AG20443 (cell line): ENCODE measurements at places on chromosomes 6 and 20.
A peak's percentile ranks its signal among the peaks of the same experiment; 100 is the strongest.

GRCh38 chr20:17584689-17585088 is 14.8 kb downstream of the DSTN start:
- DNase-seq: no peak

GRCh38 chr6:125869427-125869826 is 78.7 kb downstream of the NCOA7 start:
- no peak for DNase-seq

DNA sequence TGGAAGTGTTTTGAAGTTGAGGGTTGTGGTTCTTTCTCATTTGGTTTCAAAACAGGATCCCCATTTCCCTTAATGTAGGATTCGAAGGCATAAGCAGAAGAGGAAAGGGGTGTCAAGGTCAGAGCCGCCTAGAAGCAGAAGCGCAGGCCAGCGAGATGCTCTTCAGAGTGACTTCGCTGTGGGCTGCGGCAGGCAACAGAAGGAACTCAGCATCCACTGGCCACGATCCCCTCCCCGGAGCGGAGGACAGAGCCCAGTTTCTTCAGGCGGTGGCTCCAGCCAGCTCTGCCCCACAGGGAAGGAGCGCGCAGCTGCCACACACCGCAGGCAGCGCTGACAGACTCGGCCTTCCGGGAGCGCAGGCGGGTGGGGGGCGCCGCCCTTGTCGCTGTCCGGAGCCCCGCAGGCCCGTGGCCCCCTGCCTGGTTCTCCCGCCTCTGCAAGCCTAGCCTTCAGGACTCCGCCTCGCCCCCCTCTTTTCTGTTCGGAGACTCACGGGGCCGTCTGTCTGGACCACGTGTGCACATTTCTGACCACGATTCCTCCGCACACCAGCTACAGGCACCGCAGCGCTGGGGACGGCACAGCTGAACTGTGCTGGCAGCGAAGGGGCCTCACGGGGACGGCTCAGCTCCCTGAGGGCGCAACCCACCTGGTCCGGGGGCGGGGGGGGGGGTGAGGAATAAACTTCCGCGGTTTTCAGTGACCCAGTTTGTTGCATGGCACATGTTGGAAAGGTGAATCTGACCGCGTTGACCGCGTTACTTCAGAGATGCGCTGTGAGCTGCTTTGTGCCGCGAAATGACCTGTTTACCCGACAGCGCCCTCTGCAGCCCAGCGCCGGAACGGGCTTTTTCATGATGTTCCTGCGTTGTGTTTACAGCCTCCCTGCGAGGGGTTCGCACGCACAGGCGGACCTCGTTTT is 26.1 kb downstream of the TTLL2 start:
- peak; percentile 40 for DNase-seq

DNA sequence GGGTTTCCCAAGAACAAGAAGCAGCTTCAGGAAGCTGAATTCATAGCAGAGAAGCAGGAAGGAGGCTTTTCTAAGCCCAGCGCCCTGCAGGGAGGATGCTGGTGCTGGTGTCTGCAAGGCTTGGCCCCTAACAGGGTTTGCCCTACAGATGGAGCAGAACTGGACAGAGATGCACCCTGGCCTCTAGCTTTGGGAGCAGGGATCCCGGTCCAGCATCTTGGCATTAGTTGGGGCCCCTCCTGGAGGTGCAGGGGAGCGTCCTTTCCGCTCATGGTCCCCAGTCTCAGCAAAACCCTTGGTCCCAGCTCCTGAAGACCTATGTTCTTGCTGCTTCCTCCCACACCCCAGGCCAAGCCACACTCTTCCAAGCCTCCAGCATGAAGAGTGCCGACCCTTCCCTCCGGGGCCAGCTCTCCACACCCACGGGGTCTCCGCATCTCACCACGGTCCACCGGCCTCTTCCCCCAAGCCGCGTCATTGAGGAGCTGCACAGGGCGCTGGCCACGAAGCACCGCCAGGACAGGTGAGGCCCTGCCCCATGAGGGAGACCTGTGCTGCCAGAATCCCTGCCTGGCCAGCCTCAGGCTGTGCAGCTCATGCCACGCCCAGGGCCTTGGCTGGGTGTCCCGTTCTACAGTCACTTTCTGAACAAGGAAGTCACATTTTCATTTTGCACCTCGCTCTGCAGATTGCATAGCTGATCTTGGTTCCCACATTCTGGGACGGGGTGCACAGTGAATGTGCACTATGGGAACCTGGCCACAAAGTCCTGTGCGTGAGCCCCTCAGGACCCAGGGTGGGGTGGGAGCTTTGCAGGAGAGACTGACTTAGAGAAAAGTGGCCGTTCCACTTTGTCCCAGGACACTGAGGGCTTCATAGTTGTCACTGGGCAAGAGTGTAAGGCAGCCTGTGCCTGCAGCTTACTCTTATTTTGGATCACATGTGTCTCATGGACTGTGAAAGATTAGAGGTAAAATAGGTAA is 160.2 kb downstream of the SYCP2 start:
- DNase-seq: no peak
